ENCODE measurements at places on chromosomes 6 and 20. TPM values are rescaled to one million over a fixed set of nuclear protein-coding genes. Genes with fewer than 3 reads are reported as not detected.

The TOX2 gene
- total RNA-seq = 0.06 TPM

The SLC17A2 gene
- total RNA-seq = not detected

The BMP2 gene
- 2.5 TPM for total RNA-seq

The VNN1 gene
- total RNA-seq = 0.23 TPM

The ABHD16B gene
- total RNA-seq = not detected

The FAM135A gene
- total RNA-seq = 14.0 TPM

The FAM83C gene
- not detected for total RNA-seq

The OXT gene
- total RNA-seq = not detected

The HLA-DQB2 gene
- total RNA-seq = not detected

The KCNQ2 gene
- total RNA-seq = 0.17 TPM

The DOK5 gene
- 0.06 TPM for total RNA-seq

The PGC gene
- total RNA-seq = not detected

The SAMD3 gene
- total RNA-seq = not detected

The OR2H2 gene
- not detected for total RNA-seq

The PTP4A1 gene
- total RNA-seq = 5.3 TPM

The C6orf120 gene
- total RNA-seq = 60.8 TPM

The ITPA gene
- total RNA-seq = 106 TPM

The SRMS gene
- not detected for total RNA-seq

The TMEM217 gene
- 0.40 TPM for total RNA-seq

The KHDC1L gene
- total RNA-seq = not detected

The VEGFA gene
- 77.5 TPM for total RNA-seq

The SIRPB1 gene
- total RNA-seq = 0.11 TPM

The DNMT3B gene
- 3.7 TPM for total RNA-seq

The EPB41L1 gene
- 8.5 TPM for total RNA-seq

The RSPH4A gene
- under 0.01 TPM for total RNA-seq

The ACSS2 gene
- total RNA-seq = 11.7 TPM

The DPPA5 gene
- total RNA-seq = not detected

The GSS gene
- total RNA-seq = 90.2 TPM

The ITCH gene
- total RNA-seq = 48.3 TPM

The FRMD1 gene
- total RNA-seq = not detected

The SUMO4 gene
- not detected for total RNA-seq

The LAMA2 gene
- total RNA-seq = 0.65 TPM

Data from Daoy (cell line).